ENCODE measurements at places on chromosomes 16 and 17. TPM values are rescaled to one million over a fixed set of nuclear protein-coding genes. Genes with fewer than 3 reads are reported as not detected.

The KRTAP3-1 gene
- total RNA-seq, result not detected

The CD300E gene
- 0.16 TPM for total RNA-seq

The ITGB4 gene
- total RNA-seq, result 17.6 TPM

- no peaks in the 10 kb centered on the region for H3K36me3 ChIP-seq
- no peaks in the 10 kb centered on the region for H3K4me1 ChIP-seq
- no peaks in the 10 kb centered on the region for H3K27me3 ChIP-seq
- no peak overlapping the region for H3K27ac ChIP-seq
These were observed 5.5 kb downstream of the CACNB1 start for GRCh38 chr17:39191750-39192510.

The TELO2 gene
- 16.8 TPM for total RNA-seq

The SERPINF2 gene
- 4.0 TPM for total RNA-seq

- peaks cover 4% of the 10 kb centered on the region for H3K36me3 ChIP-seq
- H3K4me3 ChIP-seq, result no peak overlapping the region
- DNase-seq, result no peak
- H3K4me1 ChIP-seq, result peaks cover 10% of the 10 kb centered on the region
- H3K27ac ChIP-seq, result no peak overlapping the region
- H3K27me3 ChIP-seq, result no peaks in the 10 kb centered on the region
These were observed 10.3 kb downstream of the GLG1 start for GRCh38 chr16:74596586-74596985.

DNA sequence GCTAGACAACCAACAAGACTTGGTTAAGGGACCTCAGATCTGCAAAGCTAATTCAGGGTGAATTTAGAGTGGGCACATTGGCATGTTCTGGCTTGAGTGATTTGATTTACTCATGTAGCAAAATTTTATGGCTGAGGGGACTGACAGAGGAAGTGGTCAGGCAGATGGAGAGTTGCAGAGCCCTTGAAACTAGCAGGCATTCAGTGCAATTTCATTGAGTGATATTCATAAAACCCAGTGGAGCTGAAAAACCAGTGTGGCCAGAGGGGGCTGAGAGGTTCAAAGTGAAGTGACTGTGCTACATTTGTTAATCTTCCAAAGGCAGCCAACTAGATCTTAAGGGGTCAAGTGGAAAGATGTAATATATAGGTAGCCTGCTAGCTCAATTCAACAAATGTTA lies 2.2 kb upstream of the TMEM94 start:
- H3K4me3 ChIP-seq, result no peak overlapping the region
- H3K4me1 ChIP-seq, result peaks cover 4% of the 10 kb centered on the region
- H3K27me3 ChIP-seq, result no peaks in the 10 kb centered on the region
- H3K27ac ChIP-seq, result no peak overlapping the region

DNA sequence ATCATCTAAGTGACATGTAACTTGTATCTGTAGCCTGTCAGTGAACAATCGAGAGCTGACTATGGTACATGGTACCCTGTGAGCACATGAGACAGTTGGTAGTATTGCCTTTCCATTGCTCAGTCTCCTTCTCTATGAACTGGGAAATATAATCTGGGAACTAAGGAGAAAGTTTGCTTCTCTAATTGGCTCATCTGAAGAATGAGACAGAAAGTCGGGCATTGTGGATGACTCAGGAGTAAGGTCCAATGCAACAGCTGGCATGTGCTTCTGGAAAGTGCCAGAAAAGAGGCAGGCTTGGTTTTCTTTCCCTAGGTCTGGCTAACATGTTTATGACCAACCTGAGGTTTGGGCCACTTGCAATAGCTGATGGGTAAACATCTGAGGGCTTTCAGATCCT lies 51.9 kb downstream of the ZZEF1 start:
- no peaks in the 10 kb centered on the region for H3K4me1 ChIP-seq
- H3K27ac ChIP-seq, result no peak overlapping the region
- no peaks in the 10 kb centered on the region for H3K27me3 ChIP-seq
- no peak for DNase-seq
- no peaks in the 10 kb centered on the region for H3K36me3 ChIP-seq

DNA sequence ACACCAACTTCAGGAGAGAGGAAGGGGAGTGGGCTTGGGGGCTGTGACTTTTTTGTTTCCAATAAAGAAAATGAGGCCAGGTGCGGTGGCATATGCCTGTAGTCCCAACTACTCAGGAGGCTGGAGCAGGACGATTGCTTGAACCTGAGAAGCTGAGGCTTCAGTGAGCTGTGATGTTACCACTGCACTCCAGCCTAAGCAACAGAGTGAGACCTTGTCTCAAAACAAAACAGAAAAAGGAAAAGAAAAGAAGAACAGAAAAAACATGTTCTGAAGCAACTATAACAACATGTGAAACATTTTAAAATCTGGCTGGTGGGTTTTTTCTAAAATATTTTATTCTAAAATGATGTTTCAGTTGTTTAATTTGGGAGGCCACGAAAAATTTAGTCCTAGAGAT lies 554.0 kb upstream of the ZFHX3 start:
- no peaks in the 10 kb centered on the region for H3K4me1 ChIP-seq
- H3K4me3 ChIP-seq, result no peak overlapping the region
- H3K27ac ChIP-seq, result no peak overlapping the region
- no peaks in the 10 kb centered on the region for H3K36me3 ChIP-seq

DNA sequence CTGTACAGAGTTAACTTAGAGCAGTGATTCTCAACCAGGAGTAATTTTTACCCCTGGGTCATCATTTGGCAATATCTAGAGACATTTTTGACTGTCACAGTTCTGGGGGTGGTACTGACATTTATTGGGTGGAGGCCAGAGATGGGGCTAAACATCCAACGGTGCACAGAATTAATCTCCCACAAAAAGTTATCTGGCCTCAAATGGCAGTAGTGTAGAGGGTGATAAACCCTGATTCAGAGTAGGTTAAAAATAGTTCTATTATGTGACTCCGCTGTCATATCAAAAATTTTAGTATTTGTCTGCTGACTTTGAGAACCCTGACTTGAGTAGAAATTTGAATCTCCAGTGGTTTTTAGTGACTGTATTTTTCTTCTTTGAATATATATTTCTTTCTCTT lies 19.1 kb downstream of the VPS35L start:
- no peaks in the 10 kb centered on the region for H3K4me1 ChIP-seq
- H3K4me3 ChIP-seq, result no peak overlapping the region

DNA sequence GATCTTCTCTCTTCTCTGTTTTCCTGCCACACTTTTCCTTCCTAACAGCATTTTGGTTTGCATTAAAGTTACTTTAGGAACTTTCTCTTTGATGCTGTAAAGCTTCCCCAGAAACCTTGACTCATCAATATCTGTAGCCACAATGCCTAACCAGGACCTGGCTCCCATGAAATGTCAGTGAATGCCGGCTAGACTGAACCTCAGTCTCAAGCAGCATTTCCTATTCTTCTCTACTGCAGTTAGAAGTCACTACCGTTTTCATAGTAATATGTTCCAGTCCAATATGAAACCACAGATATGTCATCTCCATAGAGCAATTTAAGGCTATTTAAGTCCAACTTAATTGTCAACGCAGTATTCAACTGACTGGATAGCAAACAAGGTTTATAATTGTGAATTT lies 28.9 kb downstream of the ITFG1 start:
- DNase-seq, result no peak
- no peak overlapping the region for H3K27ac ChIP-seq
- H3K4me1 ChIP-seq, result no peaks in the 10 kb centered on the region
- no peak overlapping the region for H3K4me3 ChIP-seq
- no peaks in the 10 kb centered on the region for H3K27me3 ChIP-seq
- H3K36me3 ChIP-seq, result no peaks in the 10 kb centered on the region

The CACNG5 gene
- not detected for total RNA-seq

- no peak overlapping the region for H3K4me3 ChIP-seq
- H3K27me3 ChIP-seq, result no peaks in the 10 kb centered on the region
- no peaks in the 10 kb centered on the region for H3K4me1 ChIP-seq
These were observed 242.4 kb downstream of the ZFHX3 start for GRCh38 chr16:72805486-72805885.

The GGA3 gene
- total RNA-seq, result 20.5 TPM

- H3K27ac ChIP-seq, result no peak overlapping the region
- H3K36me3 ChIP-seq, result no peaks in the 10 kb centered on the region
- H3K4me1 ChIP-seq, result no peaks in the 10 kb centered on the region
These were observed 17.6 kb upstream of the CD79B start for GRCh38 chr17:63949576-63950250.

- no peak overlapping the region for H3K27ac ChIP-seq
- no peaks in the 10 kb centered on the region for H3K36me3 ChIP-seq
- H3K27me3 ChIP-seq, result no peaks in the 10 kb centered on the region
- H3K4me3 ChIP-seq, result no peak overlapping the region
- H3K4me1 ChIP-seq, result no peaks in the 10 kb centered on the region
These were observed 87.3 kb downstream of the ABCA8 start for GRCh38 chr17:68867759-68868516.

DNA sequence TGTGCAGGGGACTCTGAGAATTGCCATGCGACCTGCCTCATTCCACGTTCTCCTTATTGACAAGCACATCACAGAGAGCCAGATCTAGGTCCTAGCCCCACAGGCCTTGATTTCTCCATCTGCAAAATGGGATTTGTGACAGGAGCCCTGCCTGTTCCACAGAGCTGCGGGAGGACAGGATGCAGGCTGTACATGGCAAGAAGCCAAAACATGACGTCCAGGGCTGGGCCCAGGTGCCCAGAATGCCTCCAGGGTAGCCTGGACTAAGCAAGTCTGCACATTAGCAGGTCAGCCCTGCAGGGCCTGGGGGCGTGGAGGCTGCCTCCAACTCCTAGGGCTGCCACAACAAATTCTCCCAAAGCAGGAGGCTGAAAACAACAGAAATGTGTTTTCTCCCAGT lies 235.7 kb upstream of the SDK2 start:
- H3K4me1 ChIP-seq, result no peaks in the 10 kb centered on the region
- no peaks in the 10 kb centered on the region for H3K36me3 ChIP-seq
- no peak for DNase-seq
- no peak overlapping the region for H3K27ac ChIP-seq
- H3K4me3 ChIP-seq, result no peak overlapping the region

The SLC47A1 gene
- total RNA-seq, result 0.12 TPM

- DNase-seq, result no peak
- no peak overlapping the region for H3K27ac ChIP-seq
- H3K4me1 ChIP-seq, result peaks cover 25% of the 10 kb centered on the region
- no peaks in the 10 kb centered on the region for H3K27me3 ChIP-seq
These were observed 3.4 kb downstream of the TMEM11 start for GRCh38 chr17:21210411-21211076.

DNA sequence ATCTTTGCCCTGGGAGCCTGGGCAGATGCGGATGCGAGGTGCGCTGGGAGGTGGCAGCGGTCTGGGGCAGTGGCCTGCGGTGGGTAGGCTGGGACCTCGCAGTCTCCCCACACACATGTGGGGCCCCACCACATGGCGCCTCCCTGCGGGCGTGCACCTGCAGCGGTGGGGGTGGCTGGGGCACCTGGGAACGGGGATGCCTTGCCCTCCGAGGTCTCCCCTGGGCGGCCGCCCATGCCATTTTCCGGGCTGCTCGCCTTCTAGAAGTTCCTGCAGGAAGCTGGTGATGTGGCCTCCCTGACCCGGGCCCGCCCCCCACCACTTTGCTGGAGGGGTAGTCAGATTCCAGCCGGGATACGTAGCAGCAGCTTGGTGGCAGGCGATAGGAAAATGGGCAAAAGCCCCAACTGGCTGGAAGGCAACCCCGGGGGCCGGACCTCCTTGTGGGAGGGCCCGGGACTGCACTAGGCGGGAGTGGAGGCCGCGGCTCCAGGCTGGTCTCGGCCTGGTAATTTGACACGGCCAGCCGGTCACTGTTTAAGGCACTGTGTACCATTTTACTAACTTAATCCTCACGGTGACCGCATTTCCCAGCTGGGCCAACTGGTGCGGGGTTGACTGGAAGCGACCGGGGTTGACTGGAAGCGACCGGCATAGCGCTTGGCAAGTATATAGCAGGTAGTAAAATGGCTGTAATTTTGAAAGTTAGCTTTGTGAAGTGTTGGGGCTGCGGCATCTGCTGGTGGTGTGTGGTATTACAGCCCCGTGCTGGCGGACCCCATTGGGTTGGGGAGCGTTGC lies 38.5 kb downstream of the IGF2BP1 start:
- H3K27me3 ChIP-seq, result no peaks in the 10 kb centered on the region
- DNase-seq, result peak; percentile 42
- H3K4me1 ChIP-seq, result no peaks in the 10 kb centered on the region
- H3K36me3 ChIP-seq, result no peaks in the 10 kb centered on the region
- no peak overlapping the region for H3K27ac ChIP-seq

The ARL5C gene
- 0.71 TPM for total RNA-seq

DNA sequence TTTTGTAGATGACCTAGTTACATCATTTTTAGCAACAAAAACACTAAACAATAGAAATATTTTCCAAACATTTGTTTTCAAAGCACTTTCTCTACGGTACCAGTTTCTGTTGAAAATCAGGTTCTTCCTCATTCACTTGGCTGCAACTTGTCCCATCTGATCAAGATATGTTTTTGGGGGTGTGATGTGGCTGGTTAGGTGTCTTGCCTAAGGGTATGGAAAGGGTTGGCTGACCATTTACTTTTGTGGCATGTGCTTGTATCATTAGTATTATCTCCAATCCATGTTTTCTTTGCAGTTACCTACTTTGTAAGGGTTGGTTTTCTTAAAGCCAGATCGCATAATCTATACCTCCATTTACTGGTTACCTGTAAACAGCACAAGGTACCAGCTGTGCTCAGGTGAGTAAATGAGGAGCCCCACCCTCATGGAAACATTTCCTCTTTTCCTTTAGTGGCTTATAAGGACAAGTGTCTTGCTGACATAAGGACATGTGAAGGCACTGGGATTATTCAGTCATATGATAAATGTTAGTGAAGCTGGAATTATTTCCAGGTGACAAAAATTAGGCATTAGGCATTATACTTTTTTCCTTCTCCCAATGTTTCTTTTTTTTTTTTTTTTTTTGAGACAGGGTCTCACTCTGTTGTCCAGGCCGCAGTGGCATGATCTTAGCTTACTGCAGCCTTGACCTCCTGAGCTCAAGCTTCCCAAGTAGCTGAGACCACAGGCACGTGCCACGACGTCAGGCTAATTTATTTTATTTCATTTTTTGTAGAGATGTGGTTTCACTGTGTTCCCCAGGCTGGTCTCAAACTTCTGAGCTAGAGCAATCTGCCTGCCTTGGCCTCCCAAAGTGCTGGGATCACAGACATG lies 162.0 kb downstream of the CCDC182 start:
- no peak overlapping the region for H3K4me3 ChIP-seq
- no peaks in the 10 kb centered on the region for H3K36me3 ChIP-seq
- H3K27me3 ChIP-seq, result no peaks in the 10 kb centered on the region
- DNase-seq, result no peak
- no peaks in the 10 kb centered on the region for H3K4me1 ChIP-seq

DNA sequence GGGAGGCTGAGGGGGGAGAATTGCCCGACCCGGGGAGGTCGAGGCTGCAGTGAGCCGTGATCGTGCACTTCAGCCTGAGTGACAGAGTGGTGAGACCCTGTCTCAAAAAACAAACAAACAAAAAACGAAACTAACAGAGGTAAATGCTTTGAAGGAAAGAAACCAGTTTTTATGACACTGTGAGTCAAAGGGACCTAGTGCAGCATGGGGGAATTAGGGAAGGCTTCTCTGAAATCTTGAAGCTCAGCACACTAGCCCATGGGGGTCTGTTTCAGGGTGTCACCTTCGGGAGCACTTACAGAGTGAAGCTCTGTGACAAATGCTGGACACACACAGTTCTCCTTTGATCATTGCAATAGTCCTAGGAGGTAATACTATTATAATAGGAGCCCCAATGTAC lies 16.6 kb downstream of the ITPRIPL2 start:
- H3K27me3 ChIP-seq, result no peaks in the 10 kb centered on the region
- H3K27ac ChIP-seq, result peak overlapping the region; percentile 38
- no peaks in the 10 kb centered on the region for H3K36me3 ChIP-seq
- H3K4me1 ChIP-seq, result no peaks in the 10 kb centered on the region
- no peak for DNase-seq
- H3K4me3 ChIP-seq, result no peak overlapping the region
